Cortex of kidney (tissue), 1 donor: ENCODE measurements at places on chromosomes 1 and 21.

- DNase-seq = no peak
Measured at GRCh38 chr1:225987491-225988316, 11.4 kb downstream of the SDE2 start.

GRCh38 chr1:39328095-39328494 is 123.6 kb downstream of the MACF1 start:
- DNase-seq = no peak

DNA sequence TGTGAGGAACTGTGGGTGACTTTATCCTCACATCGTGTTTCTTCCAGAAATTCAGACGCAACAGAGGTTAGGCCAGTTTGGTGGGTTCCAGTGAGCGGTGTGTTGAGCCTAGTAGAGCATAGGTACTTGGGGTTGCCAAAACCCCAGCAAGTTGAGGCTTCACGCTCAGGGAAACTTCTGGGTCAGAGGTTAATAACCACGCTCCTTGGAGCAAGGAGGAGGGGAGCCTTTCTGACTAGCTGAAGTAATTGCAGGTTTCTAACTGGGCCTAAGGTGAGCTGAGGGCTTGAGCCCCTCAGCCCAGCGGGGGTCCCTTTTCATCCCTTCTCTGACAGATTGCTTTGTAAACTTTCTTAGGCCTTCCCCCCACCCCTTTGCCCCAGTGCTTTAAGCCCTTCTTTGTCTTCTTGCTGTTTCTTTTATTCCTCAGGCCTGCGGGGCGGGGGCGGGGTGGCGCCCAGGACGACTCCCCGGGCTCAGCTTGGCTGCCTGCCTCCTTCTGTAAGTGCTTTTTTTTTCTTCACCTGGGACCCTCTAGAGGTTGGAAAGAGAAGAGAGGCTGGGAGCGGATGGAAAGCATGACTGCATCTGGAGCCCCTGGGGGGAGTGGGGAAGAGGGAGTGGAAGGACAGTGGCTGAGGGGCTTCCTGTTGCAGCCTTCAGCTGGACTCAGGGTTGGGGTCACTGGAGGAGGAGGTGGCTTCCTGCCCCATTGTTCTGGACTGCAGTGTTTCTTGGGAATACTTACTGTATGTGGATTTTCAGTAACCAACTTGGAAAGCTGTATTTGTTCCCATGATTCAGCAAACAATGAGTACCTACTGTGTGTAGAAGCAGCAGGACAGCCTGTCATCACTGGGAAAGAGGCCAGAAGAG is 1.3 kb upstream of the ZNF436 start:
- no peak for DNase-seq

DNA sequence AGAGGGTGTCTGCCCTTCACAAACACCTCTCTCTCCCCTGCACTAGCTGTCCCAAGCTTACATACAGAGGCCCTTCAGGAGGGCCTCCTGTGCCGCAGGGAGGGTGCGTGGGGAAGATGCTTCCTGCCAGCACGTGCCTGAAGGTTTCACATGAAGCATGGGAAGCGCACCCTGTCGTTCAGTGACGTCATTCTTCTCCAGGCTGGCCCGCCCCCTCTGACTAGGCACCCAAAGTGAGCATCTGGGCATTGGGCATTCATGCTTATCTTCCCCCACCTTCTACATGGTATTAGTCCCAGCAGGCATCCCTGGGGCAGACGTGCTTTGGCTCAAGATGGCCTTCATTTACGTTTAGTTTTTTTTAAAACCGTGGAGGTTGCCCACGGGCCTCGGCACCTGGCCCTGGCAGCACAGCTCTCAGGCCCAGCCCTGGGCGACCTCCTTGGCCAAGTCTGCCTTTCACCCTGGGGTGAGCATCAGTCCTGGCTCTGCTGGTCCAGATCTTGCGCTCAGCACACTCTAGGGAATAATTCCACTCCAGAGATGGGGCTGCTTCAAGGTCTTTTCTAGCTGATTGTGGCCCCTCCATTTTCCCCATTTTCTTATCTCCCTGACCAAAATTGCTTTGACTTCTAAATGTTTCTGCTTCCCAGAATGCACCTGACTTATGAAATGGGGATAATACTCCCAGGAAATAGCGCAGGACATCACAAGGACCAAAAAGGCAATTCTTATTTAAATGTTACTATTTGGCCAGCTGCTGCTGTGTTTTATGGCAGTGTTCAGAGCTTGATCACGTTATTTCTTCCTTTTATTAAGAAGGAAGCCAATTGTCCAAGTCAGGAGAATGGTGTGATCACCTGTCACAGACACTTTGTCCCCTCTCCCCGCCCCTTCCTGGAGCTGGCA is 6.1 kb downstream of the NPPA start:
- no peak for DNase-seq

GRCh38 chr1:206112600-206113301 is 4.4 kb downstream of the AVPR1B start:
- no peak for DNase-seq
